ENCODE measurements at places on chromosomes 1 and 21.
A peak's percentile ranks its signal among the peaks of the same experiment; 100 is the strongest.

DNA sequence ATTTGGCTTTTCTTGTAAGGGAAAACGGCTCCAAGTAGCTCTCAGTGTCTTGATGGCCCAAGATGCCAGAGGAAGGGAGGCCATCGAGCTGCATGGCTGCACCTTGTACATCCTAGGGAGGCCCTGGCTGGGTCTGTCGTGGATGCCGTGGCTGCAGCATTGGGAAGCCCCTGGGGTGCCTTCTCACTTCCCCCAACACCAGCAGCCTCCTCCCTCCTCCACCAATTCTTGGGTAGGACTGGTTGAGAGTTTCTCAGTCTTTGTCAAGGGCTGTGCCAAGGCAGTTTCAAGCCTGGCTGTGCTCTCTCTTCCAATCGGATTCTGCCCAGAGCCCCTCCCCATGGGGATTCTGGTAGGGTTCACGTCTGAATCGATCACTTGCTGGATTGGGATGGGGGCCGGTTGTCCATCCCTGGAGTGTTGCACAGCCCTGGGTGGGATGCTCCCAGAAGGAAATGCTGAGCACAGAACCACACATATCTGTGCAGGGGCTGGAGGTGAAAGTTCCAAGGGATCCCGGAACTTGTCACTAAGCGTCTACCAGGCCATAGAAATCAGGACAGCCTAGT, 14.0 kb upstream of the SPSB1 start:
- no peak for DNase-seq

GRCh38 chr1:75502776-75503175, 108.1 kb downstream of the SLC44A5 start:
- DNase-seq: no peak

GRCh38 chr1:11318982-11319381, 46.0 kb downstream of the UBIAD1 start:
- DNase-seq: no peak

DNA sequence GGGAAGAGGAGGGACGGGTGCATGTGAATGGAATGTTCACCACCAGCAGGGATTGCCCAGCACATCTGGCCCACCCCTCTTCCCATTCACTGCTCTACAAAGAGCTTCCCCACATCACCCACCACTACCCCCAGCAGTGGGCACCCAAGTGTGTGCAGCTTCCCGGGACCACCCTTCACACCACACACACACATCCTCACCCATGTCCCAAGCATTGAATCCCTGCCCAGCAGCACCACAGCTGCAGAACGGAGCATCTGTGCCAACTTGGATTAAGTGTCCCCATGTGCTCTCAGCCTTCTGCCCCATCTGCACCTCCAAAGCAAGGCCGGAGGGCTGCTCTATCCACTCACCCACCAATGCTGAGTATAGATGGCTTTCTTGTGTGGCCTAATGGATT, 141.4 kb downstream of the PSMG1 start:
- DNase-seq: no peak

GRCh38 chr1:100361511-100362089, 9.3 kb downstream of the CDC14A start:
- DNase-seq: no peak

DNA sequence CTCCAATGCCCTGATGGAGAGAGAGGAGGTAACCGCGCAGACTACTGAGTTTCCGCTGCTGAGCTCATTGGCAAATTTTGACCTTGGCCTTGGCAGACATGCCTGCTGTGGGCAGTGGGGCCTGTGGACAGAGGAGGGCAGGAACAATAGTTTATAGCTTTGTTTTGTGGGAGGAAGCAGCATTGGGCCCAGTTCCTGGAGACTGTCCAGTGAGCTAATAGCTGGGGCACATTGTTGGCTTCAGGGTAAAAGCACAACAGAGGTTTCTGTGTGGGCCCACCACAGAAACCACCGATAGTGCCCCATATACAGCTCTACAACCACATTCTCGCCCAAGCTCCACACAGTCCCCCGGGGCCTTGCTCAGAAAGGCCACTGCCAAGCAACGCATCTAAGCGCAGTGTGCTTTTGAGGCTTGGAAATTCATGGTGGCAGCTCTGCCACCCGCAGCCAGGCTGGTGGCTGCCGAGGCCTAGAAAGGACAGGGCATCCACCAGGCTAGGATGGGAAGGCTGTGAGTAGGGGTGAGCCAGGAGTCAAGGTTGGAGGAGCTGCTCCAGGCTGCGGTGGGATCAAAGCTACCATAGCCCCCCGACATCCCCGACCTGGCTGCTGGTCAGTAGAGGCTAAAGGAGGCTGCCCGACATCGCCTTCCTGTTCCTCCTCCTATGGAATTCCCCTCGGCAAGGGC, 43.2 kb downstream of the NEK2 start:
- DNase-seq: no peak

GRCh38 chr1:180287988-180288705, 58.1 kb downstream of the LHX4 start:
- DNase-seq: no peak

DNA sequence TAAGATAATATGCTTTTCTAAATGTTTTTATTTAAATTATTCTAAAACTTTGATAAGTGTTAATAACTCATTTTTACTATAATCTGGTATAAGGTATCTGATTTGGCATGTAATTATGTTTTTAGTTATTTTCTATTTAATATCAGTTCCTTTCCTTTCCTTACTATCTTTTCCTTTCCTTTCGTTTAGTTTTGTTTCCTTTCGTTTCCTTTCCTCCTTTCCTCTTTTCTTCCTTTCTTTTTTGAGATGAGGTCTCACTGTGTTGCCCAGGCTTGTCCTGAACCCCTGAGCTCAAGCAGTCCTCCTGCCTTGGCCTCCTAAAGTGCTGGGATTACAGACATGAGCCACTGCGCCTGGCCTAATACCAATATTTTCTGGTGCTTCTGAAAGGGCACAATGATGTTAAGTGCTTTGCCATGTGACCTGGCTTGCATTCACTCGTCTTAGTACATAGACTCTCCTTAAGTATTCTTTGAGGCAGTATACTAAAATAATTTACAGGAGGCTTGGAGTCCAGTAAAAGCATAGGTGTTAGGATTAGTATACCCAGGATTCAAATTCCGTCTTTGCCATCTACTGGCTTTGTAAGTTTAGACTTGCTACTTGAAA, 18.7 kb downstream of the MIER1 start:
- no peak for DNase-seq

- DNase-seq: no peak
These were observed 14.1 kb upstream of the A3GALT2 start for GRCh38 chr1:33335020-33335419.

DNA sequence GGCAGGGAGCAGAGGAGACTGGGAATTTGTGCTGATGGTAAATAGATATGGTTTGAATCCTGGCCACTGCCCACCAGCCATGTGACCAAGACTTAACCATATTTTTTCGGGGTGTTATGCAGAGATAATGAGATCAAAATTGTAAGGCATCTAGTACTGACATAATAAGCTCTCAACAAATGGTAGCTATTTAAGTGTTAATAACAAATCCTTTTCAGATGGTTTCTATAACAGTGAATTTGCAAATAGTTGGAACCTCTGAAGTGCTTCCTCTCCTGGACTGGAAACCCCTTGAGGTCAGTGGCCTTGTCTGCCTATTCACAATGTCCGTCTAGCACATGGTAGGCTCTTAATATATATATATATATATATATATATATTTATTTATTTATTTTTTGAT, 64.7 kb downstream of the MDM4 start:
- DNase-seq: no peak

- no peak for DNase-seq
These were observed 93.6 kb upstream of the BCAR3 start for GRCh38 chr1:93775224-93775623.

DNA sequence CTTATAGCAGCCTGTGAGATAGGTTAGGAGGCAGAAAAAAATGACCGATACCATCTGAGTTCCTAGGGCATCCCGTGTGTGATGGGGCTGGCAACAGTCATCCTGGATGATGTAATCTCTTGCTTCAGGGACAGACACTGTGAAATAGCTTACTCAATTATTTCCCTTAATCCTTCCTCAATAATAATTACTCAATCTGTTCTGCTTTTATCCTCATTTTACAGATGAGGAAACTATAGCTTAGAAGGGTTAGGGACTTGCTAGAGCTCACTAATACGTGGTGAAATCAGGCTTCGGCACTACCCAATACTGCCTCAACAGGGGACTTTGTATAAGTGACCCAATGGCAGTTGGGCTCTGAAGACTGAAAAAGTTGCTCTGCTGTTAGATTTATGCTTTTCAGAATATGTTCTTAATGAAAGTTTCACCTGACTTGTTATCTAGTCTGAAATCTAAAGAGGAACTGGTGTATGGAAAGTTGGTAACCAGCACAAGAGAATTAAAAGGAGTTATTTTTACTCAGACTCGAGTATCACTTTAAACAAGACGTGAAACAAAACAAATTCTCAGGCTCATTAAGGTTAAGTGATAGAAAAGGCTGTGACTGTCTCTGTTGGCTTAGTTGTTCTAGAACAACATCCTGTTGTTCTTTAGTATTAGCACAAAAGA, 14.4 kb downstream of the CD55 start:
- DNase-seq: no peak

DNA sequence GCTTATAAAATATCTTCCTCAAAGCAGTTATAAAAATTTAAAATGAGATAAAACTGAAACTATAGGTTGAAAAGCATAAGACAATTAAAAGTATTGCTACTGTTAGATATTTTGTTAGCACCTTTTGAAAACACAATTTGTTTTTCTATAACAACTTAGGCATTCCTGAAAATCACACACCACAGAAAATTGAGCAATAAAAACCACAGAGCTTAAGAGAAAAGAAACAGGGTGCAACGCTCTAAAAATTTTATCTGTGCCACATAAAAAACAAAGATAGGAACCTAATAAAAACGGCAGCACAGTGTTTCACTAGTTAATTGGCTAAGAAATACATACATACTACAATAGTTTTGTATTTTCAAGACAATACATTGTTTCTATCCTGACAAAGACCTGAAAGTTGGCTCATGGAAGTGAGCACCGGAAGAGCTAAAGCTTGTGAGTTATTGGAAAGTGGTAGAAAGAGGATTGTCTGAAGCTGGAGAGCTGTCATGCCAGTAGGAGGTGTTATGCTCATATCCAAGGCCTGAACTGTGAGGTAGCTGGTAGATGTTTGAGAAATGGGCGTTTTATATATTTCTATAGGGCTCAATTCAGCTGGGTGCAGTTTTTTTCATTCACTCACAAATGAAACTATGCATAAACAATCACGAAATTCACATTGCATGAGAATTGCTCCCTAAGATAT, 45.8 kb downstream of the RGS7 start:
- DNase-seq: no peak

DNA sequence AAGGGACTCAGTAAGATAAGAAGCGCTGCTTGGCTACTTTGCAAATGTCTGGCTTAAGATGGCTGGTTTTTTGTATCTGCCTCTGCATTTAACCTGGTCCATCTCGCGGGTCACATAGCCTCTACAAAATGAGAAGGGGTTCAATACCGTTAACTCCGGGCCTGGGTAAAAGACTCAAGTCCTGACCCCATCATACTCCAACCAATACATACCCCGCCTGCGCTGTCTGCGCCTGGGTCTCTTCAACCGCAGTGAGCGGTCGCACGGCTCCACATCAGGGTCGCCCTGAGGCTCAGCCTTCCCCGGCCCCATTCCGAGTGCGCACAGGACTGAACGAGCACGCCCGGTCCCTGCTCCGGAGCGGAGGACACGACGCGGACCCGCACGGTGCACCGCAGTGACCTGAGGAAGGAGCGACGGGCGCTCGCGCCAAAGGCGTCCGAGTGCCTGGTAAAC, 558 bp upstream of the PGD start:
- no peak for DNase-seq

GRCh38 chr1:67201891-67202290, 35.6 kb downstream of the IL23R start:
- no peak for DNase-seq

DNA sequence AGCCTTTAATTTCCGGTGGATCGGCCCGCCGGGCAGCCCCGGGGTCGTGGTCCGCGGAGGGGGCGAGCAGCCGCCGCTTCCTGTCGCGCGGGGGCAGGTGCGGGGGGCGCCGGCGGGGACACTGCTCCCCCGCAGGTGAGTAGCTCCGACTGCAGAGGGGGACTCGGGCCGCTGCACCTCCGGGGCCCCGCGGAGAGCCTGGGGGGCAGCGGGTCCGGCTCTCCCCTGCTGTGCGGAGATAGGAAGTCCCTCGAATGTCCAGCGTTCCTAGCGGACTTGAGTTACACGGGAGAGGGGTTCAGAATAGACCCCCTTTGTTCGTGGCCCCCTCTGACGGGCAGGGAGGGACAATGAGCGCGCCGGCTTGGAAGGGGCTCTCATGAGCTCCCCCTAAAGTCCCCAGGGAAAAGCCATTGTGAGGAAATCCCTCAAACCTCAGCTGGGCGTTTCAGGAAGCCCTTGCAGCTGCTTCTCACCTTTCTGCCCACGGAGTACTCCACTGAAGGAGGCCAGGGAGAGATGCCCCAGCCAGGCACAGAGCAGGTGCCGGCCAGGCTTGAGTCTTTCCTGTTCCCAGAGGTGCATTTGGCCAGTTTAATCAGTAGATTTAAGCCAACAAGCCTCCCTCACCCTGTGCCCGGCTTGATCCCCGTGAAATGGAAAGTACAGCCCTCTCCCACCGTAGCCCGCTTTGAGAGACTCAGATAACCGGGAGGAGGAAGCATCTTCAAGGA, 925 bp downstream of the PDE9A start:
- no peak for DNase-seq

GRCh38 chr1:161111117-161111516, 6.7 kb downstream of the PFDN2 start:
- DNase-seq: no peak

GRCh38 chr1:11960715-11961114, 19.5 kb upstream of the MFN2 start:
- no peak for DNase-seq

GRCh38 chr21:25759573-25759972, 24.8 kb downstream of the GABPA start:
- no peak for DNase-seq

- peak; percentile 100 for DNase-seq
These were observed 41.0 kb upstream of the COL18A1 start for GRCh38 chr21:45363921-45364467.

DNA sequence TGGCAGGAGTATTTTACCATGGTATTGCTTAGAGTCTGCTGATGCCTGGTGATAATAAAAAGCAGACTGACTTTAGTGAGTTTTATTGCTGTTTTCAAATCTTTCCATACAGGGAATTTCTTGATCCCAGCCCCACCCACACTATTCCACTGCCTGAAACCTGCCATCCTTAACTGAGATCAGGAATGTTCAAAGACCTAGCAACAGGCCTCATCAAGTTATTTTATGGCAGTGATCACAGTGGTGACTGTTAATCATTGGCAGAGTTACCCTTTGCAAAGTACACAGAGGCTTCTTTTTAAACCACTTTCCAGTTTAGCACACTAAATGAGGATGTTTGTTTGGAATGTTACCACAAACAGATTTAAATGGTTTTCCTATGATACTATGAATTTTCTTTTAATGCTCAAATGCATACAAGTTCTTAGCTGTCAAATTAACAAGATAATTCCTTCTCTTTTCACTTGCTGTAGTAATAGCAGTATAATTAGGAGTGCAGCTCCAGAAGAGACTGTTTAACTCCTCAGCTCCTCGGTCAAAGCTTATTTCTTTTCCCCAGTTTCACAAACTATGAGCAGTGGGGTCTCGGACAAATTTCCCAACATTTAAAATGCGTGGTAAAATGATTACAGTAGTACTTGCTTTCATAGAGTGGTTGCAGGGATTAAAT, 69.9 kb upstream of the USP25 start:
- no peak for DNase-seq

All from kidney capillary endothelial cell (primary cell).